ENCODE measurements at places on chromosomes 16 and 17.

GRCh38 chr16:70158261-70158939 lies 15.2 kb upstream of the CLEC18C start:
- DNase-seq = no peak

GRCh38 chr16:56866955-56867830 lies 2.2 kb downstream of the SLC12A3 start:
- peak; percentile 49 for DNase-seq

DNA sequence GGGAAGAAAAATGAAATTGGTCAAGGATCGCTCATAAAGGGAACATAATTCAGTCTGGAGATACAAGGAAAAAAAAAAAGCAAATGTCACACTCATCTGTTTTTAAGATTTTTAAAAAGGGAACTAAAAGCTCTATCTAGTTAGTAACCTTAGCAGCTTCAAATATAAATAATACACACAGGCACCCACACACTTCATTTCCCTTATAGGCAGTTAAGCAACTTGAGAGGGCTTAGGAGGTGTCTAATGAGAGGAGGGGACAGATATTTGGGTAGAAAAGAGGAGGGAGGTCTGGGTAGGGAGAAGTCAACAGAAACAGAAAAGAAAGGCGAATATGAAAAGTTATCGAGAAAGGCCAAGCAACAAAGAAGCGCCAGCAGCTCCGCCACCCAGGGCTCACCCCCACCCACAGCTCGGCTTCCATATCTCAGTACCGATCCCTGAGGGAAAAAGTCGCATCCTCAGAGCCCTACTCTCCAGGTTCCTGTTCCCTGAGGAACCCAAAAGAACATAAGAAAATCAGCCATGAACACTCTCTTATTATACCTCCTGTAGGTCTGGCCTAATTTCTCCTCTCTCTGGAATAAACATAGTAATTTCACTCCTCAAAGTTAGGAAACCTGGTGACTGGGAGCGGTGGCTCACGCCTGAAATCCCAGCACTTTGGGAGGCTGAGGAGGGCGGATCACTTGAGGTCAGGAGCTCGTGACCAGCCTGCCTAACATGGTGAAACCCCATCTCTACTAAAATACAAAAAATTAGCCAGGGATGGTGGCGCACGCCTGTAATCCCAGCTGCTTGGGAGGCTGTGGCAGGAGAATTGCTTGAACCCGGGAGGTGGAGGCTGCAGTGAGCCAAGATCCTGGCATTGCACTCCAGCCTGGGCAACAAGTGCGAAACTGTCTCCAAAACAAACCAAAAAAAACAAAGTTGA lies 69.6 kb upstream of the RCVRN start:
- no peak for DNase-seq

- peak; percentile 39 for DNase-seq
Observed at GRCh38 chr17:10646392-10646990, 10.6 kb downstream of the MYH3 start.

- no peak for DNase-seq
Observed at GRCh38 chr17:45143094-45143670, 5.1 kb upstream of the HEXIM1 start.

GRCh38 chr17:876272-876671 lies 94.1 kb downstream of the MRM3 start:
- DNase-seq = no peak

DNA sequence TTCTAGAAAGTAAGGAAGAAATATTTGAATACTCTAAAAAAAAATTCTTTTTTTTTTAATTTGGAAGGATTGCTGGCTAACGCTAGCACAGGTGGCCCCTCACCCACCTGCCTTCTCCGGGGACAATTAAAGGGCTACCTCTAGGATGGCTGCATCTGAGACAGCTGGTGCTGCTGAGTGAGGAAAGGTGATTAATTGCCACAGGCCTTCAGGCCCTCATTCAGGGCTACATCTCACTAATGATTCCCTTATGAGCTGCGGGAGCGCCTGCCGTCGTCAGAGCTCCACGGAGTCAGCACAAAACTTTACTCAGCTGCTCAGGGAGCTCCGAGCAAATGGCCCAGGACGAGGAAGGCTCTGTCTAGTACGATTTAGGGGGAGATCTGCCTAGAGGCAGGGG lies 27.0 kb upstream of the AKTIP start:
- DNase-seq = no peak

DNA sequence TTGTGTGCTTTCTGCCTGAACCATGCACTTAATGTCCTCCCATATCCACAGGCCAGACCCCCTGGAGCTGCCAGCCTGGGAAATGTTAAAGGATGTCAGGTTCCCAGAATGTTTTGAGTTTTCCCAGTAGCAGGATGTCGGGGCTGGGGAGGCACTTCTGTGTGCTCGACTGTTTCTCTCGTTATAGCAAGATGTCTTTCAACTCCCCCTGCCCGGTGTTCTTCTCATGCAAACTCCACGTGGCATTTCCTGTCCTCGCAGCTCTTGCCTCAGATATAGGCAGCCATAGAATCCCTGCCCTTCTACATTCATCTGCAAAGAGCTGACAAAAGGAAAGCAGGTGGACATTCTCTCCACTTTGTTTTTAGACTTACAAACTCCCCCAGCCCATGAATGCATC lies 457.2 kb upstream of the CDH11 start:
- no peak for DNase-seq

DNA sequence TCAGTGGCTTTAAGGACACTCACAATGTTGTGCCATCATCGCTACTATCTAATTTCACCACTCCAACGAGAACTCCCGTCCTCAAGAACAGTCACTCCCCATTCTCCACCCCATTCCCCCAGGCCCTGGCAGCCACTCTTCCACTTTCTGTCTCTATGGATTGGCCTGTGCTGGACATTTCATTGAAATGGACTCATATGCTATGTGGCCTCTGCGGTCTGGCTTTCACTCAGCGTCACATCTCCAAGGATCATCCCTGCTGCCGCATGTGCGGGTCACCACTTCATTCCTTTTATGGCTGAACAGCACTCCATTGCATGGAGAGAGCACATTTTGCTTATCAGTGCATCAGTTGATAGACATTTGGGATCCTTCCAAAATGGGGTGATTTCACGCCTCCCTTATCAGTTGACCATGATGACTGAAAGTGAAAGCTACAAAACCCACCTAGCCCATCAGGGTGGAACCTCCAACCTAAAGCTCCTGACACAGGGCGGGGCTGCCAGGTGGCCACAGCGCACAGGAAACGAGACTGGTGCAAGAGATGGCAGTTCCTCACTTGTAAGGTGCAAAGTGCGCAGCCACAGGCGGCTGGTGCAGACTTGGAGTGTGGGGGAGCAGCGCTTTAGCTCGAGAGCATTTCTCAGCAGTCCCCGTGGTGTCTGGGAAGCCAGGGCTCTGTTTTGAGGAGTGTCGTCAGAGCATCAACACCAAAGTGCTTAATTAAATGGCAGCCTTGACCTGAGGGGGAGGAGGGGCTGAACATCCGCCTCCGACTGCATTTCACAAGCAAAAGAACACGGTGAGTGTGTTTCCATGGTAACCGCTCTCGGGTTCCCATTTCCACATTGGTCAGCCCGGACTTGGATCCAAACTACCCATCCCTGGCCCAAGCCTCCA lies 23.8 kb downstream of the COTL1 start:
- no peak for DNase-seq

DNA sequence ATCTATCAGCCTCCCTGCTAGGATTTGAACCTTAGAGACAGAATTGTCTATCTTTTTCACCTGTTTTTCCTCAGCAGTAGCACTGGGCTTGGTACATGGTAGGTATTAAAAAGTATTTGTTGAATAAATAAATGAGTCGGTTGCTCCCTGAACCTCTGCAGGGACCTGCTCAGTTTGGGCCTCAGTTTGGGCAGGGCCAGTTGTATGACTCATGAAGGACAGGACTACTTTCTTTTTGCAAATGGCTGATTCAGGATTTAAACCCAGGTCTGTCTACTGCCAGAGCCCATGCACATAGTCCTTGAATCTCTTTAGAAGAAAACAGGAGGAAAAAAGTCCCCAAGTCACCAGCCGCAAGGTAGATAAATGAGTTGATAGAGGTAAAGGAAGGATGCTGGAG lies 3.1 kb downstream of the MMP2 start:
- no peak for DNase-seq

GRCh38 chr17:50539762-50540559 lies 7.0 kb upstream of the SPATA20 start:
- no peak for DNase-seq

DNA sequence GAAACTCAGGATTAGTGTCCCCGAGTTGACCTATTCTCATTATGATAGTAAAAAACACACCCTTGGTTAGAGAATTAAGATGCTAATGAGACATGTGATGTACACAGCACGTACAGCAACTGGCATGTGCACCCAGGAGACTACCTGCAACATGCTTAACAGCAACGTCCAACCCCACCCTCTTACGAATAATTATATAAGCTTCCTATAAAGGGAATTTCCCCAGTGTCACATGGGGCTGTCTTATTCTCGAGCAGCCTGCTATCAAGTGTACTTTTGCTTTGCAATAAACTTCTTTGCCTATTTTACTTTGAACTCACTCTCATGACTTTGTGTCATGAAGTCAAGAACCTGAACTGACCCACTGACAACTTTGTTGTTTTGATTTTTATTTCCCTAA lies 62.4 kb upstream of the PMFBP1 start:
- no peak for DNase-seq

DNA sequence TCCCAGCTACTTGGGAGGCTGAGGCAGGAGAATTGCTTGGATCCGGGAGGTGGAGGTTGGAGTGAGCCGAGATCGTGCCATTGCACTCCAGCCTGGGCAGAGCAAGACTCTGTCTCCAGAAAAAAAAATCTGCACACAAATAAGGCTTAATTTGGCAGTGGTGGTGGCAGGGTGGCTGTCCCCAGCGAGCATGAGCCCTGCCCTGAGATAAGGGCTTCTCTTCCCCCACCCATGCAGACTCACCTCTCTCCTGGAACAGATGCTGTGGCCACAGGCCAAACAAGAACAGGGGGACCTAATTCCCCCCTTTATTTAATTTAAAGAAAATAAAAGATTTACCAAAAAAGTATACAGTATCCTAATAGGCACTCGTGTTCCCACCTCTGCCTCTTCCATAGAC lies 157.2 kb downstream of the RAB11FIP4 start:
- no peak for DNase-seq

DNA sequence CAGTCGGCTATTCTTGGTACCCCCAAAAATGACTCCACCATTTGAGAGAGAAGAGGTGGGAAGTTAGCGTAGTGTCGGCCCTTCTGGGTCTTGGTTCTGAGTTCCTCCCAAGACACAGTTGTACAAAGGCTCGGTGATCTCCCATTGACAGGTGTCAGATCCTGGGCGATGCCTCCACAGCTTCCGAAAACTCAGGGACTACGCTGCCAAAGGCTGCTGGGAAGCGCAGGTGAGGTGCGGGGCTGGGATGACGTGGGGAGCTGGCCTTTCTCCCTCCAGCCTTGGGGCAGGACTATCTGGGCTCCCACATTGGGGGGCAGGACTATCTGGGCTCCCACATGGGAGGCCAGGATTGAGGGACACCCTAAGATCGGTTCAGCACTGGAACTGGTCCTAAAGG lies 10.4 kb downstream of the CCNF start:
- no peak for DNase-seq

DNA sequence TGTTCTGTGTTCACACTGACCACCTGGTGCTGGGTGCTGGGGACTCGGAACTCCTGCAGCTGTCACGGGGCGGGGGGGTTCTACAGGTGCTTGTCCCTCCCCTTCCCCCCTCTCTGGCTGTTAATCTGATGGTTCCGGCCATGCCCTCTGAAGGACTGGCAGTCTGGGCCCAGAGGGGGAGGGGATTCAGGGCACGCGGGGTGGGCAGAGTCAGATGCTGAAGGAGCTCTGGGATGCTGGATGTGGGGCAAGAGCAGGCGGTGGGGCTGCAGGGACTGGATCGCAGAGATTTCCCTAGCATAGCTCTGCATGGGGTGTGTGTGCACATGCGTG lies 5.4 kb upstream of the TBX21 start:
- DNase-seq = no peak

DNA sequence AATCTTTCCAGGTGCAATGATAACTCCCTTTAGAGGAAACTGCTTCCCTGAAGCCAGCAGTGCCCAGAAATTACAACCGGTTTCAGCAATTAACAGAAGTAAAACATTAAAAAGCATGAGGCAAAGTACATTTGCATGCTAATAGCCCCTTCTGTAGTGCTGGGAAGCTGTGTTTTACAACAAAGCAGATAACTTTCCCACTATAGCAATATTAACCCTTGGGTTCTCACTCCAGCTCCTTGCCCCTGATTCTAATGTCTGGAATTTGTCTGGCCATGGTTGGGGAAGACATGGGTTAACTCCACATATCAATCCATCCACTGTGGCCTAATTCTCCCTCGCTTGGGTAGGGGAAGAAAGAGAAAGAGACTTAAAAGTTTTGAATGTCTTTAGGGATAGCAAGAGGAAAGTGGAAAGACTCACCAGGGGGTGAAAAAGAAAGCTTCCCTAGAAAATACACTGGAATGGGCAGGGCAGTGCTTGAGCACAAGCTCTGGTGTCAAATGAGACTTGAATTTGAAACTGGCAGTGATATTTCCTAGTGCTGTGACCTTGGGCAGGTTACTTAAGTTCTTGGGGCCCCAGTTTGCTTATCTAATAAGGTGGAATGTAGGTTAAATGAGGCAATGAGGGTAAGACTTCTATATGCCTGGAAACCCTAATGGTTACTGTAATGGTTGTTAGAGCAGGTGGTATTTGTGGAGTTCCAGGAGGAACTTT lies 102.0 kb downstream of the SOX9 start:
- no peak for DNase-seq

GRCh38 chr16:86773354-86773715 lies 195.0 kb downstream of the FOXL1 start:
- no peak for DNase-seq

GRCh38 chr17:36205637-36206485 lies 5.0 kb upstream of the CCL4L2 start:
- no peak for DNase-seq

- peak; percentile 53 for DNase-seq
Observed at GRCh38 chr16:73956587-73957494, 339.8 kb upstream of the PSMD7 start.

GRCh38 chr16:86653285-86654006 lies 75.1 kb downstream of the FOXL1 start:
- no peak for DNase-seq

- DNase-seq = no peak
Observed at GRCh38 chr16:53007095-53007494, 45.6 kb downstream of the CHD9NB start.

DNA sequence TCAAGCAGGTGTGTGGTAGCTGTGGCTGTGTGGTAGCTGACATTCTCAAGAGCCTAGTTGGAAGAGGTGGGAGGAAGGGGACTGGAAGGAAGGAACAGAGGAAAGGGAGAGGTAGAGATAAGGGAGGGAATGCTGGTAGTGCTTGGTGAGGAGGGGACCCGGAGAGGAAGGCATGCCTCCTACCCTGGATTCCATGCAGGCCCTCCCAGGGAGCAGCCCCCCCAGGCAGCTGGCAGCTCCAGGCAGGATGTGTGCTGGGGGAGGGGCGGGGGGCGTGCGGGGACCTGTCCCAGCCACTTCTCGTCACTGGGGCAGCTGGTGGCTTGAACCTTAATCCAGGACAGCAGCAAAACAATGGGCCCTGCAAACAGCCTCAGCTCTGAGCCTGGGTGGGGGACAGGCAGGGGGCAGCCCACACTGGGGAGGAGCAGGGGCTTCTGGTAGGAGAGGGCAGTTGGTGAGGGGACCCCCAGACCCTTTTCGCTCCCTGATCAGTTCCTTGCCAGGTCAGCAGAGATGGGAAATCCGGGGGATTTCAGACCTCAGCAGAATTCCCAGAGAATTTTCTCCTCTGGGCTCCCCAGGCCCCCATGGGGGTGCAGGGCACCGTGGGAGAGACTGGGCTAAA lies 27.1 kb downstream of the ARHGAP23 start:
- no peak for DNase-seq

- DNase-seq = no peak
Observed at GRCh38 chr17:72642720-72643119, 449.8 kb downstream of the SLC39A11 start.

- no peak for DNase-seq
Observed at GRCh38 chr16:79181419-79181818, 419.1 kb downstream of the MAF start.

GRCh38 chr16:3175157-3176093 lies 12.6 kb upstream of the OR1F1 start:
- peak; percentile 52 for DNase-seq

All from H4 (cell line).